ENCODE measurements at places on chromosomes 4 and X.

DNA sequence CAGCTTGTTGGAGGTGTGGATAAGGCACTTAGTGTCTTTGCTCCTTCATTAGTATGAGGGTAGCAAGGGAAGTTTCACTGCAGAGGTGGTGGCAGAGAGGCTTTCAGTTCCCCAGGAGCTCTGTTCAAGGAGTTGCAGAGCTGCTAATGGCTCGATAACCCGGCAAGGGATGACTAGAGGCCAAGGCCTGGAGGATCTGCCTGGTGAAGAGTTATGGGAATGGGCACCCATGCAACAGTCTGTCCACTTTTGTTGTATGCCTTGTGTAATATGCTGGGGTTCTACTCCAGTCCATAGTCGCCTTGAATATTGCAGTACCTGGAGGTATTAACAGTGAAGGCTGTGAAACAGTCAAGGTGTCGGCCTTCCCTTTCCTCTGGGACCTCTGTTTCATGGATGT, 67.8 kb upstream of the NBDY start:
- no peak for DNase-seq

GRCh38 chrX:5976332-5976731, 252.3 kb downstream of the NLGN4X start:
- DNase-seq: no peak

DNA sequence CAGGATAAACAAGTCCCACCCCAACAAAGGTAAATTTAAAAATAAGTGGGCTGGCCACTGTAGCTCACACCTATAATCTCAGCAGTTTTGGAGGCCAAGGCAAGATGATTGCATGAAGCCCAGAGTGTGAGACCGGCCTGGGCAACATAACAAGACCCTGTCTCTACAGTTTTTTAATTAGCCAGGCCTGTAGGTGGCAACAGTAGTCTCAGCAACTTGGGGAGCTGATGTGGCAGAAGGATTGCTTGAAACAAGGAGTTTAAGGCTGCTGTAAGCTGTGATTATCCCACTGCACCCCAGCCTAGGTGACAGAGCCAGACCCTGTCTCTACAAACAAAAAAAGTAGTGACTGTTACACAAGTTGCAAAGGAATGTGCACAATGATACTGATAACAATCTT, 74.6 kb upstream of the FAAH2 start:
- no peak for DNase-seq

DNA sequence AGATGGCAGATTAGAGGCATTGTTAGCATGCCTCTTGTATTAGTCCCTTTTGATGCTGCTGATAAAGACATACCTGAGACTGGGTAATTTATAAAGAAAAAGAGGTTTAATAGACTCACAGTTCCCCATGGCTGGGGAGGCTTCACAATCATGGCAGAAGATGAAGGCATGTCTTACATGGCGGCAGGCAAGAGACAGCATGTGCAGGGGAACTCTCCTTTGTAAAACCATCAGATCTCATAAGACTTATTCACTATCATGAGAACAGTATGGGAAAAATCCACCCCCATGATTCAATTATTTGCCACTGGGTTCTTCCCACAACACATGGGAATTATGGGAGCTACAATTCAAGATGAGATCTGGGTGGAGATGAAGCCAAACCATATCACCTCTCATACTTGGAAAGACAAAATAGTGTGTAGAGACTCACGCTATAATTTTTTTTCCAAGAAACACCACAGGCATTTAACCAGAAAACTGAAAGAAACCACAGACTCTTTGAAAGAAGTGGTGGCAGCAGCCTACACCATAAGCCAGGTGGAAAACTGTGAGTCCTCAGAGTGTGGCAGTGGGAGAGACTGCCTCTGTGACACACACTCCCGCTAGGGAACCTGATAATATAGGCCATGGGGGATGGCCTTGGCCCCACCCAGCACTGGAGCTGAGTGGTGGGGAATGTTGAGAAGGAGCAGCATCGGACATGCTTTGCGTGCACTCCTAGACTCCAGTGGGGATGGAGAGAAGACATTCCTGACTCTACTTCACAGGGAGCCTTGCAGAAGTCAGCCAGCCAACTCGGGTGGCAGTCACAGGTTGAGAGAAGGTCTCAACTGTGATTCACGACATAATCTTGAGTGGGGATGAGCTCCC, 51.5 kb downstream of the SLC2A9 start:
- no peak for DNase-seq

GRCh38 chrX:119375561-119375960, 23.6 kb upstream of the SLC25A43 start:
- peak; percentile 13 for DNase-seq

- DNase-seq: no peak
Measured at GRCh38 chr4:161519611-161520010, 644.2 kb downstream of the FSTL5 start.

DNA sequence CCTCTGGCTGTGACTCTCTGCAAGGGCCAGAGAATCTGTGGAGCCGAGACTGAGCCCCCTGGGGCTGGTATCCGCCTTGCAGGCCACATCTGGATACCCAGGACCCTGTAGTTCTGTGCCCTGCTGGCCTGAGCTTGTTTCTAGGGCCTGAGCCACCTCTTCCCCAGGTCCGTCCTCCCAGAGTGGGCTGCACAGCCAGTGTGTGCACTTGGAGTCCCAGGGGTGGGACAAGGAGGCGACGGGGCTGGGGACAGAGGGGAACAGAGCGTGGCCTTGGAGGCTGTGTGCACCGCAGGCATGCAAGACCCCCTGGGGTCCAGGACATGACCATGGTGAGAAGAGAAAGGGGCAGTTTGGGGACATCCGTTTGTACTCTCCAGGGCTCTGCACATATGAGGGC, 105.5 kb downstream of the SORCS2 start:
- no peak for DNase-seq

DNA sequence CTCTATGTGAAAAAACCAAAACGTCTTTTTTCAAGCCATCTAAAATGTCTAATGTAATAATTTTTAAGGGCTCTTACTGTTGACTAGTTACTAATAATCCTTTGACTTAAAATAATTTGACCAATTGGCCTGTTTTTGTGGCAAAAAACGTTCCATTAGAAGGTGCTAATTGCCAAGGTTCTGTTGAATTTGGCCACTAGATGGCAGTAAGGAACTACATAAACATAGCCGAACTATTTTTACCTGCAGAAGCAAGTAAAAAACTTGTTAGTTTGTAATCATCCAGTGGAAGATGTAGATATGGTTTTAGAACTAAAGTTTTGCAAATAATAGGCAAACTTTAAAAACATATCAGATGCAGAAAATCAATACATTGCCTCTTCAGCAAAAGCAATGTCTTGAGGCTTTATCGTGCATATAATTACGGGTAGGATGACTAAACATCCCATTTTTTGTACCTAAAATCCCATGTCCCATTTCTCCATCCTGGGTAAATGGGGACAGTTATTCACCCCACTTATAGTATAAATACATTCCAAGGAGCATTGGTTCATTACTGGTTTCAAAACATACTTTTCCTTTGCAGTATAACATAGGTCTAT, 57.6 kb downstream of the PROM1 start:
- peak; percentile 69 for DNase-seq

GRCh38 chr4:6027392-6027791, 9.2 kb upstream of the C4orf50 start:
- no peak for DNase-seq

Measured in fibroblast of mammary gland (primary cell).